ENCODE measurements at places on chromosomes 11 and 22.

DNA sequence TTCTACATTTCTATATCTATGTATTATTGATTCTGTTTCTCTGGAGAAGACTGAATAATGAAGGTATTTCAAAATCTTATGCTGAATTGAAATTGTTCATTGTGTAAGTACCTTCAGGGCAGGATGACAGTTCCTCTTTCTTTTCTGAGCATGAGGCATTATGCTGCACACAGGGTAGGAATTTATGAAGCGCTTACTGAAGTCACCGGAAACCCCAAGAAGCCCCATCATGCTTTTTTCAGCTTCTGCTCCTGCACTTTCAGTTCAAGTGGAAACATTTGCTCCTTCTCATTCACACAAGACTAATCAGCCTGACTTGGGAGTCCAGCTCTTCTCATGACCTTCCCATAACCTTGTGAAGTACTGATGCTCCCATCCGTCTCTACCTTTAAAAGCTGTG lies 314.7 kb upstream of the SORL1-AS1 start:
- DNase-seq = no peak
- no peak overlapping the region for H3K27ac ChIP-seq
- H3K4me3 ChIP-seq = no peak overlapping the region

DNA sequence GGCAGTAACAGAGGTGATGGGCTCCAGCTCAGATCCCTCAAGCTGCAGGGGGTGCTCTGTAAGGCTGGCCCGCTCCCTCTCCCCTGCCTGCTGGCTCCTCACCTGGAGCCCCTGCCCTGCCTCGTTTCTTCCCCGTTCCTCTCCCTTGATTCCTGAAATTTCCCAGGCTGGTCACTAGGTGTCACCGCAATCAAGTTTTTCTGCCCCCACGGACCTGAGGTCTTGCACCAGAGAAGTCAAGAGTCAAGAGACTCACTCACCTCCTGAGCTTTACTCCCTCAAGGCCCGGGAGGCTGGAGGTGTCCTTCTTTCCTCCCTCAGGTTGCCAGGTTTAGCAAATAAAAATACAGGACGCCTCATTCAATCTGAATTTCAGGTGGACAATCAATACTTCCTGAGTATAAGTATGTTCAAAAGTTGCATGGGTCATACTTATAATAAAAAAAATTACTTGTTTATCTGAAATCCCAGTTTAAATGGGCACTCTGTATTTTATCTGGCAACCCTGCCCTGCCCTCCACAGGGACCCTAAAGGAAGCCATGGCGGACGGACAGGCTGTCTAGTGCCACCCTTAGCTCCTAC lies 69.2 kb downstream of the SCUBE1 start:
- no peak overlapping the region for H3K27ac ChIP-seq
- no peak overlapping the region for H3K4me3 ChIP-seq
- peaks cover 18% of the 10 kb centered on the region for H3K27me3 ChIP-seq

- DNase-seq = no peak
- H3K36me3 ChIP-seq = no peaks in the 10 kb centered on the region
- no peak overlapping the region for H3K27ac ChIP-seq
- H3K27me3 ChIP-seq = no peaks in the 10 kb centered on the region
- peaks cover 30% of the 10 kb centered on the region for H3K4me1 ChIP-seq
- no peak overlapping the region for H3K4me3 ChIP-seq
Measured at GRCh38 chr11:120400564-120401364, 64.6 kb downstream of the ARHGEF12 start.

- H3K36me3 ChIP-seq = peaks cover 30% of the 10 kb centered on the region
- H3K4me3 ChIP-seq = no peak overlapping the region
- H3K27me3 ChIP-seq = no peaks in the 10 kb centered on the region
- no peak for DNase-seq
- peaks cover 17% of the 10 kb centered on the region for H3K4me1 ChIP-seq
Measured at GRCh38 chr11:78465169-78465942, 47.7 kb upstream of the GAB2 start.

DNA sequence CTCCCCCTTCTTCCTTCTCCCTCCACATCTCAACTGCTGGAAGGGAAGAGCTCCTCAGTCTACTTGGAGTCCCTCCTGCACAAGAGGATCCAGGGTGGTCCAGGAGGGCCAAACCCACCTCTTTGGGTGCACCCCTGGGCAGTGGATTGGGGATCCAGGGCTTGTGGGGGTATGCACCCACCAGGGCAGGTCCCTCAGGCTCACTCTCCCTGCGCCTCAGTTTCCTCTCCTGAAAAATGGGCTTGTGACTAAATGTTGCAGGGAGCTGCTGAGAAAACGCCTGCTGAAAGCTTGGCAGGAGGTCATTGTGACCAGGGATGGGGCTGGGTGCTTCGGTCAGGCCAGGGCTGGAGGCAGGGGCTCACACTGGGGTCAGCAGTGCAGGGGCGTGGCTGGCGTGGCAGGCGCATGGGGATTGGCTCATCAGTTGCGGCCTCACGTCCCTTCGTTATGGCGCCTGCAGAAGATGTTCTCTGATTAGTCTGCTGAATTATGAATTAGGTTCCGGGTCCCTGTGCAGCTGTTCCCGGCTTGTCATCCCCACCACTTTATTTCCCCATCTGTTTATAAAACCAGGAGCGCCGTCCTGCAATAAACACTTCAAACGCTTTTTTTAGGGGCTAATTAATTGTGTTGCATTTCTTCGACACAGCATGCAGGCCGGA lies 25.7 kb upstream of the CCDC188 start:
- peaks cover 4% of the 10 kb centered on the region for H3K4me1 ChIP-seq
- no peak overlapping the region for H3K27ac ChIP-seq
- no peak for DNase-seq
- no peaks in the 10 kb centered on the region for H3K36me3 ChIP-seq
- no peak overlapping the region for H3K4me3 ChIP-seq

- peaks cover 21% of the 10 kb centered on the region for H3K4me1 ChIP-seq
- DNase-seq = no peak
- no peak overlapping the region for H3K27ac ChIP-seq
- no peaks in the 10 kb centered on the region for H3K27me3 ChIP-seq
Measured at GRCh38 chr22:43823353-43823908, 11.3 kb upstream of the EFCAB6 start.

GRCh38 chr11:47506795-47507562 lies 46.0 kb downstream of the CELF1 start:
- H3K27ac ChIP-seq = no peak overlapping the region
- H3K36me3 ChIP-seq = no peaks in the 10 kb centered on the region
- peaks cover 48% of the 10 kb centered on the region for H3K4me1 ChIP-seq
- peak overlapping the region; percentile 13 for H3K4me3 ChIP-seq

GRCh38 chr11:12019337-12019736 lies 10.9 kb upstream of the DKK3 start:
- peak; percentile 35 for DNase-seq
- peak overlapping the region; percentile 44 for H3K4me3 ChIP-seq
- H3K4me1 ChIP-seq = peaks cover 24% of the 10 kb centered on the region
- peak overlapping the region; percentile 72 for H3K27ac ChIP-seq

- H3K4me1 ChIP-seq = peaks cover 11% of the 10 kb centered on the region
- no peaks in the 10 kb centered on the region for H3K27me3 ChIP-seq
- no peak overlapping the region for H3K4me3 ChIP-seq
- H3K36me3 ChIP-seq = no peaks in the 10 kb centered on the region
- no peak for DNase-seq
Measured at GRCh38 chr22:24471570-24471969, 23.6 kb upstream of the UPB1 start.

GRCh38 chr11:114400915-114401223 lies 403 bp downstream of the RBM7 start:
- DNase-seq = no peak
- H3K4me1 ChIP-seq = peaks cover 34% of the 10 kb centered on the region
- no peaks in the 10 kb centered on the region for H3K27me3 ChIP-seq
- H3K36me3 ChIP-seq = peaks cover 4% of the 10 kb centered on the region
- H3K27ac ChIP-seq = peak overlapping the region; percentile 99
- H3K4me3 ChIP-seq = peak overlapping the region; percentile 97

DNA sequence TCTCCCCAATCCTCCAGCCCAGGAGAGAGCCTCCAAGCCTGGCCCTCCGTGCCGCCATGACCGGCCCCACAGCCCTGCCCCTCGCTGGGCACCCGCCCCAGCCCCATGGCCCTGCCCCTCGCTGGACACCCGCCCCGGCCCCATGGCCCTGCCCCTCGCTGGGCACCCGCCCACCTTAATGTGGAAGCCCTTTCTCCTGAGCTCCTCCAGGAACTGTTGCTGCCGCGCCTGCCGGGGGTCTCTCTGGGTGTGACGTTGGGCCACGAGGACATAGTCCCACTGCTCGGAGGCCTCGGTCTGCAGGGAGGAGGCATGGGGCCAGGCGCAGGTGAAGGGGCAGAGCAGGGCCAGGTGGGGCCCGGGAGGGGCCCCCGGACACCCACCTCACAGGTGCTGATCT lies 8.2 kb downstream of the ANO9 start:
- H3K4me1 ChIP-seq = no peaks in the 10 kb centered on the region
- no peak for DNase-seq
- no peaks in the 10 kb centered on the region for H3K27me3 ChIP-seq
- H3K27ac ChIP-seq = no peak overlapping the region
- H3K36me3 ChIP-seq = no peaks in the 10 kb centered on the region

GRCh38 chr11:95515371-95515770 lies 274.2 kb downstream of the FAM76B start:
- peaks cover 40% of the 10 kb centered on the region for H3K4me1 ChIP-seq
- no peak overlapping the region for H3K4me3 ChIP-seq
- DNase-seq = no peak

- H3K36me3 ChIP-seq = no peaks in the 10 kb centered on the region
- H3K4me3 ChIP-seq = no peak overlapping the region
- no peak for DNase-seq
- H3K27me3 ChIP-seq = no peaks in the 10 kb centered on the region
- no peak overlapping the region for H3K27ac ChIP-seq
Measured at GRCh38 chr22:48960576-48960975, 867.1 kb downstream of the BRD1 start.

GRCh38 chr22:36317658-36318271 lies 64.8 kb downstream of the APOL1 start:
- no peaks in the 10 kb centered on the region for H3K4me1 ChIP-seq
- peaks cover 7% of the 10 kb centered on the region for H3K36me3 ChIP-seq

DNA sequence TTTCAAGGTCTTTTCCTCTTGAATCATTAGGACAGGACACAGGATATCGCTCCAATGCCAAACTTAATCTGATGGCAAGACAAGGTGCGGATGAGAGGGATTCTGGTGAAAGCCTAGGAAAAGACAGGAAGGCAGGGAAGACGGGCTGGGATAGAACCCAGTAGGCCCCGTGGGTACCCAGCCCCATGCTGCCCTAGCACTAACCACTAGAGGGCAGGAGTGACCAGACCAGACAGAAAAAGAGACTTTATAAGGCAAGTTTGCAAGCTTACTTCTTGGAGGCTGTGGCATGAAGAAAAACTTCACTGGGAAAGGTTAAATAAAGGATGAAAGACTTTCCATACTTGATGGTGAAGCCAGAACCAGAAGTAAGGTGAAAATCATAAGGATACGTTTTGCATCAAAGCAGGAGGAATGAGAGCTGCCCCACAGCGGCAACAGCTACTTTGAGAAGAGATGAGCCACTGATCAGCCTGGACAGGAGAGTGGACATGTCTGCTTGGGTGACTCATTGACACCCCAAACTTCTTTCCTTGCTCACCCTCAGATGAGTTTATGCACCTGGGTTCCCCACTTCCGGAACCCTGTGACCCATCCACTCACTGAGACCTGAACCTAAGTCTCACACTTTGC lies 39.8 kb downstream of the SYN3 start:
- no peaks in the 10 kb centered on the region for H3K4me1 ChIP-seq
- peak overlapping the region; percentile 9 for H3K27ac ChIP-seq
- no peaks in the 10 kb centered on the region for H3K27me3 ChIP-seq
- peak; percentile 72 for DNase-seq

- no peaks in the 10 kb centered on the region for H3K36me3 ChIP-seq
- no peak overlapping the region for H3K4me3 ChIP-seq
- DNase-seq = no peak
- H3K27me3 ChIP-seq = peaks cover 81% of the 10 kb centered on the region
- H3K27ac ChIP-seq = no peak overlapping the region
Measured at GRCh38 chr22:22164541-22165272, 79.9 kb upstream of the VPREB1 start.

DNA sequence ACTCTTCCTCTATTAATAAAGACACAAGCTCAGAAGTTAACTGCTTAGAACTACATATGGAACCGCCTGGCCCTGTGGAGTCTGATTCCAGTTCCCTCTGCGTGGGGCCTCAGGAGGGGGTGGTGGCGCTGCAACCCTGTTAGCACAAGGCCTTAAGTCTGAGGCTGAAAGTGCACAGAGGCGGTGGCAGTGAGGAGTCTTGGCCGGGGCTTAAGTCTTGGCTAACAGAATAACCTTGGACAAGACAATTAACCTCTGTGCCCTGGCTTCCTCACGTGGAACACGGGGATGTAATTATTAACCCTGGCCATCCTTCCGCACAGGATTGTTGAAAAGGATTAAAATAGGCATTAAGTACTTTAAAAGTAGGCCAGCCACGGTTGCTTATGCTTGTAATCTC lies 191.5 kb downstream of the CEP164 start:
- no peaks in the 10 kb centered on the region for H3K27me3 ChIP-seq
- H3K36me3 ChIP-seq = no peaks in the 10 kb centered on the region
- no peak overlapping the region for H3K27ac ChIP-seq
- no peak for DNase-seq
- no peak overlapping the region for H3K4me3 ChIP-seq

- DNase-seq = no peak
- H3K27ac ChIP-seq = peak overlapping the region; percentile 75
- no peak overlapping the region for H3K4me3 ChIP-seq
Measured at GRCh38 chr11:330307-330693, 9.6 kb upstream of the IFITM3 start.

DNA sequence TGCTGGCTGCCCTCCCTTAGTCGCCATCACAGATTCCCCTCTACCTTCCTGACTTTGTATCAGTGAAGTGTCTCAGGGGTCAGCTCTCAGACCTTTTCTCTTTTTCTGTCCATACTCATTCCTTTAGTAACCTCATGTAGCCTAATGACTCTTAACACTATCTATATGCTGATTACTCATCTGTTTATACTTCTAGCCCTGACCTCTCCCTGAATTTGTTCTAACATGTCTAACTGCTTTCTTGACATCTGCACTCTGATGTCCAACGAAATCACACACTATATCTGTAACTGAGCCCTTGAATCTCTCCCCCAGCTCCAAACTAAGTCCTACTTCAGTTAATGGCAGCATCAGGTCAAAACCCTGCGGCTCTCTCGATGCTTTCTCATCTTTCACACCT lies 135.8 kb upstream of the TIMP3 start:
- peaks cover 24% of the 10 kb centered on the region for H3K4me1 ChIP-seq
- H3K4me3 ChIP-seq = no peak overlapping the region
- H3K27ac ChIP-seq = no peak overlapping the region

- H3K4me3 ChIP-seq = no peak overlapping the region
- no peak for DNase-seq
- no peaks in the 10 kb centered on the region for H3K36me3 ChIP-seq
- H3K27me3 ChIP-seq = no peaks in the 10 kb centered on the region
- no peak overlapping the region for H3K27ac ChIP-seq
- H3K4me1 ChIP-seq = no peaks in the 10 kb centered on the region
Measured at GRCh38 chr11:102920118-102920684, 35.3 kb downstream of the MMP13 start.

DNA sequence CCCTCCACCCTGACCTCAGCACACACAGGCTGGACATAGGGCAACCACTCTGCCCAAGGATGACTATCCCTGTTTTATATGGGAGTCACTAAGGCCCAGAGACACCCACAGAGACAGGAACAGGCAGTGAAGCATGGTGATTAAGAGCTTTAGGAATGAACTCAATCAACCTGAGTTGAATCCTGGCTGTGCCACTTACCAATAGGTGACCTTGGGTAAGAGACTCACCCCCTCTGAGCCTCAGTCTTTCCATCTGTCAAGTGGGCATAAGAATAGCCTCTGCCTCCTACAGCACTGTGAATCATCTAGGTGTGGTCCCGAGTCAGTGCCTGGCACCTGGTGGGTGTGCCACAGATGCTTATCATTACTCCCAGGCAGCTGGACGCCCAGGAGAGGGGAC lies 6.8 kb downstream of the CRYBB1 start:
- no peaks in the 10 kb centered on the region for H3K36me3 ChIP-seq
- H3K4me3 ChIP-seq = no peak overlapping the region
- peaks cover 60% of the 10 kb centered on the region for H3K27me3 ChIP-seq
- no peak for DNase-seq
- no peak overlapping the region for H3K27ac ChIP-seq
- peaks cover 13% of the 10 kb centered on the region for H3K4me1 ChIP-seq

Measured in neural crest cell (in vitro differentiated cells).